ENCODE measurements at places on chromosomes 4 and X.

DNA sequence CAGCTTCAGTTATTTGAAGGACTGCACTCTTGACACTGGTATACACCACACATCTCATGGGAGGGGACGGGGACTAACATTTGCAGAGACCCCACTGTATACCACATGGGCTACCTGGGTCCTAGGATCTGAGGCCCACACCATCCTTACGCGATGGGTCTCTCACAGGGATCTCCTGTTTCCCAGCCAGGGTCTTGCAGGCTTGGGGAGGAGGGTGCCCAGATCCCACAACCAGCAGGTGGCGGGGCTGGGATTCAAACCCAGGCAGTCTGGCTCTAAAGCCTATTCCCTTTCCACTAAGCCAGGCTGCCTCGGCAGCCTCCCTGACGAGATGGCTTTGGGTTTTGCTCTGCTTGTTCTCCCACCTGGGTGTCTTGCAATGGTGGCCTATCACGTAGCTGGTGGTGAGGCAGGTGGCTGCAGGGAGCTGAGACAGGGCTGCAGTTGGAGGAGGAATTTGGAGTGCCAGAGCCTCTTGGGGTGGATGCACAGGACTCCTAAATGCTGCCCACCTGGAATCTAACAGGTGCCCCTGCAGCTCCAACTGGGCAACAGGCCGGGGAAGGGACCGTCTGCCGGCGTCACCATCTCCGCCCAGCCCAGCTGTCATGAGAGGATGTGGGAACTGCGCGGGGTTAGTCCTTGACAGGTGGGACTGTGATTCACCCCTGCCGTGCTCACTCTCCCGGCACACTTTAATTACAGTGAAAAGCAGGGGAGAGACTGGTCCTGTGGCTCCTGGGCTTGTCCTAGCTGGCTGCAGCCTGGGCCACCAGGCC is 110.7 kb downstream of the PSAPL1 start:
- DNase-seq: no peak

- peak; percentile 73 for DNase-seq
Measured at GRCh38 chrX:65920620-65921019, 119.3 kb downstream of the VSIG4 start.

DNA sequence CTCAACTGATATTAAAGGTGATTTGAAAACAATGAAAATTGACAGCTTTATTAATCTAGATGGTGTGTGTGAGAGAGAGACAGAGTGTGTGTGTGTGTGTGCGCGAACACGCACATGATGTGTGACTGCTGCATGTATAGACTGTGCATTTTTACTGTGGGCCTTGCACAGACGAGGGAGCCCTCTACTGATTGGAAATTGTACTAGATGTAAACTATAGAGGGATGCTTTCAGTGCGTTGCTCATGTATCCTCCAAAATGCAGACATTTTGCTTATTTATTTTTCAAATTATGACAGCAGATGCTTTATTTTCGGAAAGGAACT is 168.4 kb upstream of the GK2 start:
- DNase-seq: peak; percentile 20

- DNase-seq: peak; percentile 16
Measured at GRCh38 chrX:44975666-44976263, 102.8 kb downstream of the KDM6A start.

GRCh38 chr4:135408109-135408508 is 1206.5 kb upstream of the PABPC4L start:
- no peak for DNase-seq

DNA sequence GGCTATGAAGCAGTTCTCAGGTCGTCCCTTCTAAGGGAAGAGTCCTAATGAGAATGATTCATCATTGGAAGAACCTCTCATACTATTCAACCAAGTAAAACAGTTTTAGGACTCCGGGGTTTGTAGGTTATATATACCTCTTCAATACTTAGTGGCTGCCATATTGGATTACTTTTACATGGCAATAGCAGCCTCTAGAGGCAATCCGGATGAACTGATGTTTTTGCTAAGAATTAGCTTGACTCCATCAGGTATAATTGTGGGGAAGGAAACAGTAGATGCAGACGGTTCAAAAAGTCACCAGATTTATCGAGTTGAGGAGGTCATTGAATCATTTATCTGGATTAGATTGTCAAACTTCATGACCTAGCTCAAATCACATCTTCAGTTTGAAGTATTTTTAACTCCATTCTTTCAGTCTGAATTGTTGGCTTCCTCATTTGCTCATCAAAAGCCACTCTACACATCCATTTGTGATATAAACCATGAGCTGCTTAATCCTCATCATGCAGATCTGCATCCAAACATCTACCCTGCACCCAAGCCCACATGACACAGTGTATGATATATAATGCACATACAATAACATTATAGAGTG is 28.4 kb downstream of the GUCY1B1 start:
- DNase-seq: peak; percentile 2

- DNase-seq: no peak
Measured at GRCh38 chr4:33349376-33349775, 2629.2 kb downstream of the PCDH7 start.

- DNase-seq: peak; percentile 20
Measured at GRCh38 chr4:52552778-52553177, 106.3 kb downstream of the USP46 start.

- DNase-seq: peak; percentile 54
Measured at GRCh38 chr4:122666527-122667245, 45.8 kb upstream of the IL21 start.

DNA sequence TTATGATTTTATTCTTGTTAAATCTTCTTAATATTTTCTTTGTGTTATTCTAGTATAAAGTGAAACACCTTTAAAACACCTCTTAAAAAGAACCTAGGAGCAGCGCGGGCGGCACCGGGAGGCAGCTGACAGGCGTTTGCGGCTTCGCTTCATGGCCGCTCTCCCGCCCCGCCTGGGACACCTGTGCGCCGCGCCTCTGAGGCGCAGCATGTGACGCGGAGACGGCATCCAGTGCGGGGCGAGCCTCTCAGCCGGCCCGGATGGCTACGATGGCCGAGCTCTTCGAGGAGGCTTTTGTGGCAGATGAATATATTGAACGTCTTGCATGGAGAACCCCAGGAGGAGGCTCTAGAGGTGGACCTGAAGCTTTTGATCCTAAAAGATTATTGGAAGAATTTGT is 1592.7 kb downstream of the TECRL start:
- DNase-seq: no peak

GRCh38 chrX:1242891-1243402 is 25.7 kb upstream of the CSF2RA start:
- DNase-seq: peak; percentile 51

DNA sequence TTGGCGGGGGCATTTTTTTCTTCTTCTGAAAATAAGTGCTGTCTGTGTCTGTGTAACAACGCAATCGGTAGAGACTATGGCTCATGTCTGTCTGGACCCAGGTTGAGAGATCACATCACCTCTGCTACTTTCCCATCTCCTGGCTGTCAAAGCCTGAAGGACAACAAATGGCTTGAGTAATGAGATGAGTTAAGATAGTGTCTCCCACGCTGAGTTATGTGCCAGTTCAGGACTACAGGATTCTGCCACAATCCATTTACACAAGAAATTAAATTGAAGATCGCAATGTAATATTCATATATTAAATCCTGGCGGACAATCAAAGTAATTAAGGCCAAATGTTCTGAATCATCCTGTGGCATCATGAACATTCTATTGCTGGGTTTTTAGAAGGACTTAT is 16.5 kb upstream of the ARHGAP36 start:
- no peak for DNase-seq

DNA sequence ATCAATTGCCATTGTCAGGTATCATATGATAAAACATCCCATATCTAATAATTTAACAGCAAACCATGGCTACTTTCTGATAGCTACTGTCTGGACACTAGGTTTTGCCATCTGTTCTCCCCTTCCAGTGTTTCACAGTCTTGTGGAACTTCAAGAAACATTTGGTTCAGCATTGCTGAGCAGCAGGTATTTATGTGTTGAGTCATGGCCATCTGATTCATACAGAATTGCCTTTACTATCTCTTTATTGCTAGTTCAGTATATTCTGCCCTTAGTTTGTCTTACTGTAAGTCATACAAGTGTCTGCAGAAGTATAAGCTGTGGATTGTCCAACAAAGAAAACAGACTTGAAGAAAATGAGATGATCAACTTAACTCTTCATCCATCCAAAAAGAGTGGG is 7.0 kb downstream of the NPY5R start:
- no peak for DNase-seq

DNA sequence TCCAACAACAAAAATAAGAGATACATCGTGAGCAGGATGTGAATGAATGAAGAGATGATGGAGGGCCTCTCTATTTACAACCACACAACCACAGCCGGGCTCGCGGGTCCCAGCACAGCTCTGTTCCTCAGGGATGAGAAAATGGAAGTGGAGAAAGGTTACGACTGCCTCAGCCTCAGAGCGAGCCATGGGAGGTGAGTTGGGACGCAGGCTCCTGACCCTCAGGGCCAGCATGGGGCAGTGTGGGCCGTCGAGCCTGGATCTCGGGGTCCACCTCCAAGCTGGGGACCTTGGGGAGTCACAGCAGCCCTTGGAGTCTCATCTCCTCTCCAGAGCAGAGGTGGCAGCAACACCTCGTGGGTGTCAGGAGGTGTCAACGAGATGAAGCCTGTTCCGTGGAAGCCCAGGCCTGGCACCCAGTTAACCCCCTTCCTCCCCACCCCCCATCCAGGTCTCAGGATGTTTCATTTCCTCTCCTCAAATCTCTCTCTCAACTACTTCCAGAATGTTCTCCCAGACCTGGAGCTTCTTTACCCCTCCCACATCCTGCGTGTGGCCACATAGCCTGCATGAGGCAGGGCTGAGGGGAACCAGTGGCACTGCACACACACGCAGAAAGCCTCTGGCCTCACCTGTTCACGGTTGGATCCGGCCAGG is 25.9 kb downstream of the C4orf50 start:
- no peak for DNase-seq

All from epithelial cell of prostate (primary cell).